Upper lobe of right lung (tissue), 1 donor: ENCODE measurements at places on chromosomes 7 and 10. TPM values are rescaled to one million over a fixed set of nuclear protein-coding genes. Genes with fewer than 3 reads are reported as not detected.
A peak's percentile ranks its signal among the peaks of the same experiment; 100 is the strongest.

The TMEM273 gene
- 63.1 TPM for total RNA-seq

The COL13A1 gene
- 13.5 TPM for total RNA-seq

The ADCY1 gene
- 3.9 TPM for total RNA-seq

- no peak for DNase-seq
These were observed 54.8 kb downstream of the DYNC2I1 start for GRCh38 chr7:158911145-158911544.

GRCh38 chr7:37439653-37440026 is 9.0 kb downstream of the ELMO1 start:
- no peak for DNase-seq

DNA sequence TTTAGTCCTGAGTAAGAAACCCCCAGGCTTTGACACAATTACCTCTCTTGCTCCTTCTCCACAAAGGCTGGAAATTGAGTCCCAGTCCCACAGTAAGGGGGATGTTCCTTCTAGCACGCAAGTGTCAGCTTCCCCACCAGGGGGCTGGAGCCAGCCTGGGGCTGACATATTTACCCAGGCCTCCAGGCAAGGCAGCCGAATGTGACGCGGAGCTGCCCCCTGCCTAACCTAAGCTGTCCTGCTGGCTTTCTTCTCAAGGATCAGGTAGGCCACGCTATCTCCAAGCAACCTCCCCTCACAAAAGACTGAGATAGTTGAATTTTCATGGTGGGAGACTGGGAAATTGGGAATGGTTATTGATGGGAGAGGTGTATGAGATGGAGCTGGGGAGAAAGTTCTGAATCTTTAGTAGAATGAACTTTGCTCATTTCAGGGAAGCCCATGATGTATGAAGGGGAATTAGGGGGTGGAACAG is 19.2 kb upstream of the BMPER start:
- DNase-seq: no peak

- DNase-seq: peak; percentile 73
These were observed 83.3 kb upstream of the DNAJC1 start for GRCh38 chr10:22086730-22087401.

The SAP25 gene
- 6.4 TPM for total RNA-seq

- DNase-seq: no peak
These were observed 76.1 kb upstream of the DUSP5 start for GRCh38 chr10:110421512-110422138.

The BPGM gene
- total RNA-seq: 14.8 TPM

- DNase-seq: no peak
These were observed 42.1 kb upstream of the HPS1 start for GRCh38 chr10:98488669-98489430.

The NACAD gene
- 2.3 TPM for total RNA-seq

DNA sequence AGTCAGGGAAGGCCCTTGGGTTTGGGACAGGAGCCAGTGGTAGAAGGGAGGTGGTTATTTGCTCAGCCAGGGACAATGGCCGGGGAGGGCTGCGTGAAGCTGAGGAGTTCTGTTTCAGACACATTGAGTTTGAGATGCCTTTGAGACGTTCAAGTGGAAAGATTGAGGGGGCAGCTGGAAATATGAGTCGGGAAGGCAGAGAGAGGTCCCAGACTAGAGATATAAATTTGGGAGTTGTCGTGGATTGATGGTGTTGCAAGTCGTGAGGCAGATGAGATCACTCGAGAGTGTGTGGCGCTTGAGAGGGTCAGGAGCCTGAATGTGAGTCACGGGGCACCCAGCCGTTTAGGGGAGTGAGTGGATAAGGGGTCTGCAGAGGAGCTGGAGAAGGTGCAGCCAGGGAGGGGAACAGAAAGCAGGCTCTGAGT is 73.3 kb downstream of the ZMIZ1 start:
- DNase-seq: no peak

DNA sequence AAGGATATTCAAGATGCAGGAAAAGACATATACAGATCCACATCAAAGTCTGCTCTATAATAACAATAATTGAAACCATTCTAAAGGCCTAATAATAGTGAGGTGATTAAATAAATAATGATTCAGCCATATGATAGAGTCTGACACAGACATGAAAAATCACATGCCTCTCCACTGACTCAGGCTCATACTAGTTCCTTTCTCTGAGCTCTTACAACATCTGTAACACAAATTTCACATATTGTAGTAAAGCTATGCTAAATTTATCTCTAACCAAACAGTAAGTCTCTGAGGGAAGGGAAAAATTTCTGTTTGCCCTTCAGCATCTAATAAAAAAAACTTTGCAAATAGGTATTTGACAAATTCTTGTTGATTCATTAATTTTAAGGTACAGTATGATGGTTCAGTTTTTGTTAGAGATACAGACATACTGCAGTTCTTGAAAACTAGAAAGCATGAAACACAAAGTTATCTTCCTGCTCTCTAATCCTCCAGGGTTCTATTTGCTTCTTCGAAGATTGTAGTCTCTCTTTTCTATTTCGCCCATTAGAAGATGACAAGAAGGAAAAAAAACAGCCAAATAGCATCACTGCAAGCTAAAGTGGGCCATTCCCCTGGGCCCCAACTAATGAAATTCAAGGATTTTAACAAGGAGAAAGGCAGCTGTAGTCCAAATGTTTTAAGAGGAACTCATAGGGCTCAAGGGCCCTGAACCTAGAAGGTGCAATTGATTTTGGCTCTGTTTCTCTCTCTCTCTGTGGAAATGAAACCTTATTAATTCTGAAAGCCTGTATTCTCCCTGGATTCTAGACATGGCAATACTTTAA is 53.9 kb downstream of the CUBN start:
- DNase-seq: no peak

The IL15RA gene
- total RNA-seq: 36.7 TPM

DNA sequence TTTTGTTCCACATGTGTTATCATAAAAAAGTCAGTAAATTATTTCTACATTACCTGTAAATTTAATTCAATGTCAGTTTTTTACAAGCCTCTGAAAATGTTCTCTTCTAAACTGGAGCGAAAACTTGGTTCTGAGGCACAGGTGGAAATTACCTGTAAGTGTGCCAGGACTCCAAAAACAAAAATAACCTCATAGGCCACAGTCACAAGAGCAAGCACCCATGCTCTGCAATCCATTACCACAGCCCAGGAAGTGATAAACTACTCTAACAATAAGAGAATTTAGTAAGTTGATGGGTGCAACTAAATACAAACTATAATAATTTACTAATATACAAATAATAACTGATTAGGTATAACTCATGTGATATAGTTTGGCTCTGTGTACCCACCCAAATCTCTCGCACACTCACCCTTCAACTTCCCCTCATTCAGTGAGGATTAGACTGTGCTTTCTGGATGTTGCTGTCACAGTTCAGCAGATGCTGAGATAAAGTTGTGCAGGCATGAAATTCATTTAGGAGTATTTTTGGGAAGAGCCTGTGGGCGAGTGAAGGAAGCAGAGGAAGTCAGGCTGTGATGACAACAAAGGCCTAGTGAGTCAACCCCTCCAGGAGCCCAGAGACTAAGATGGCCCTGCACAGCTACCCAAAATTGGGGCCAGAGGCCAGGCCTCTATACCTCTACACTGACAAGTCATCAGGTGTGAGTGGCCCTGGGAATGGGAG is 16.3 kb upstream of the GIMAP6 start:
- no peak for DNase-seq

The CALHM3 gene
- total RNA-seq: not detected

GRCh38 chr7:66100408-66101050 is 14.1 kb upstream of the CRCP start:
- DNase-seq: no peak

GRCh38 chr10:12200850-12201249 is 4.9 kb downstream of the CDC123 start:
- DNase-seq: no peak

The GPNMB gene
- 322 TPM for total RNA-seq

The BUD23 gene
- total RNA-seq: 38.4 TPM

The CYP3A4 gene
- total RNA-seq: not detected

The PTPN20 gene
- total RNA-seq: 2.6 TPM

The HOXA9 gene
- 1.2 TPM for total RNA-seq

- peak; percentile 60 for DNase-seq
These were observed 206.2 kb downstream of the DIP2C start for GRCh38 chr10:483261-483660.

- no peak for DNase-seq
These were observed 193.7 kb upstream of the CSTF2T start for GRCh38 chr10:51892965-51893658.

The LIPJ gene
- not detected for total RNA-seq

DNA sequence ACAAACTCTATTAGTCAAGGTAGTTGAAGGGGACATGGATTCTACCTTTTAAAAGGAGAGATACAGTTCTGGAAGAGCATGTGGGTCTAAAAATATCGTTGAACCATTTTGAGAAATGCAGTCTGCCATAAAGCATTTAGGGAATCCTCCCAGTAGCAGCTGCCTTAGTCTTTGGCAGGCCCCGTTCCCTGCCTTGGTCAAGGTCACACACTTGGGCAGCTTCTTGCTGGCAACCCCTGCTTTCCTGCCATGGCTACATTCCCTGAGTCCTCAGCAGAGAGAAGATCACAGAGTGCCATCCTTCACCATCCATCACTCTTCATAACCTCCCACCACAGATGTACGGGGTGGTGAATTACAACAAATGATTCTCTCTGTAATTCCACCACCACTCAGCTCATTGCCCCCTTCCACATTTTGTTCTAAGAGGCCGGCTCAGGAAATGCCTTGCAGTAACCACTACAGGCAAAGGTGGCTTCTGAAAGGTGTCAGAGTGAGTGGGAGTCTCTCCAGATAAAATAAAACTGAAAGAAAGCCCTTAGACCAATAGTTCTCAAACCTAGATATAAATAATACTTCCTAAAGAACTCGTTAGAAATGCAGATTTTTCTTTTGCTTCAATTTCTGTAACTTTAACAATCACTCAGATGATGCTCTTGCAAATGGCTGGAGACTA is 121.4 kb upstream of the STK17A start:
- DNase-seq: no peak

GRCh38 chr7:111980725-111981124 is 225.5 kb downstream of the DOCK4 start:
- no peak for DNase-seq

The SLC29A4 gene
- total RNA-seq: 0.98 TPM

The FAM25C gene
- not detected for total RNA-seq

GRCh38 chr10:111078505-111079185 is 1.8 kb downstream of the ADRA2A start:
- DNase-seq: no peak

The EDRF1 gene
- 20.8 TPM for total RNA-seq

DNA sequence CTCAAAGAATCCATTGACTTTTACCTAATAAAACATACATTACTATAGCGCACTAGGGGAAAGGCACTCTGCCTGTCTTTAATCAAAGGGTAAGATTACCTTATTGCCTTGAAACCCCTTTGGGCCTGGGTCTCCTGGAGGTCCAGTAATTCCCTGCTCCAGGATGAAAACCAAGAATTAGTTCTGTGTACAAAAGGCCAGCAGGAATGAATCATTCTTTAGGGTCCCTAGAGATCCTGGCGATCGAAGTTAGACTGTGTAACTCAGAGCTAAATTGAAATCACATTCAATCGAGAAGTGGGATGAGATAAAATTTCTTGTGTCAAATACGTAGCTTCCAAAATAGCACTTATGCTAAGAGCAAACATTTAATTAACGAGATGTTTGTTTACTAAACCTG is 29.8 kb downstream of the COL28A1 start:
- no peak for DNase-seq

The FAM25A gene
- not detected for total RNA-seq

DNA sequence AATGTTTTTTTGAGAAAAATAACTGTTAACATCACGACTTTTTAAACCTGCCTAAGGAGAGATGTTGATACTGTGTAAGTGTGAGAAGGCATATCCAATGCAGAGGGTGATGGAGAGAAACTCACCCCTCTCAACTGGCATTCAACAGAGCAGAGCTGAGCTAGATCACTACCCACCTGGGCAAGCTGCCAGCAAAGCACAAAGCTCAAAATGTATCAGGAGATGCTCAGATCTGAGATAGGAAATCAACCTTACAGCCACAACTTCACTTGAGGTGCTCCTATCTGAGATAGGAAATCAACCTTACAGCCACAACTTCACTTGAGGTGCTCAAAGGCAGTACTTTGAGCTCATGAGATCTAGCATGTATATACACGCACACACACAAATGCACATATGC is 151.5 kb upstream of the PDE1C start:
- no peak for DNase-seq

GRCh38 chr10:70769121-70769520 is 16.1 kb downstream of the TBATA start:
- DNase-seq: no peak
